WTC11 (cell line): ENCODE measurements at places on chromosomes 2 and 18.

DNA sequence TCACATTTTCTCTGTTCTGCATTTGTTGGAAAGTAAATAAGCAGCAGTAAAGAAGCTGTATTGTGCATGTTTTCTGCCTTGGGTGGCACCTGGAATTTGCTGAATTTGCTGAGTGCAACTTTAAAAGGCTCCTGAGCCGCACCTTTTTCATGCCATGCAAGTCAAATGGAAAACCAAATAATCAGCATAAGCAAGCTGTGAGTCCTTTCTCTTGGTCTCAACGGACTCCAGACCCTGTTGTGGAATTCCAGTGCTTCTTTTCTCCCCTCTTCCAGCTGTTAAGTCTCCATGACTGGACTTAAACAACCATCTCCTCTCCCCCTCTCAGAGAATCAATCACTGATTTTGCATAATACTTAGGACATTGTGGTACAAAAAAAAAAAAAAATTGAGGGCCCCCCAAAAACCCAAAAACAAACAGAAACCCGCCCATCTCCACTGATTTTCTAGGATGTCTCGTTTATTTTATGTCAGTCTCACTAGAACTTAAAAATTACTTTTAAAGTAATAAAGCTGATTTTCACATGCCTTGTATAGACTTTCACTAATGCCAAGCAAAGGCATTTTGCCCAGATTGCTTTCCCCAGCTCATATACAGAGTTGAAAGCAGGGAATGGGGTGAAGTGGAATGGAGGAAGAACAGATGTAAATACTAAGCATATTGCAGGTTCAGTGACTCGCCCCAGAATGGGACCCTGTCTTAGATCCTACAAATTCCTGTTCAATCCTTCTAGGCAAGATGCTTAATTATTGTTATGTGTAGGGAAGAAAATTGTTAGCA, 5.1 kb upstream of the CETN1 start:
- DNase-seq, result no peak

GRCh38 chr2:189178054-189178453, 1.5 kb downstream of the COL5A2 start:
- DNase-seq, result no peak

DNA sequence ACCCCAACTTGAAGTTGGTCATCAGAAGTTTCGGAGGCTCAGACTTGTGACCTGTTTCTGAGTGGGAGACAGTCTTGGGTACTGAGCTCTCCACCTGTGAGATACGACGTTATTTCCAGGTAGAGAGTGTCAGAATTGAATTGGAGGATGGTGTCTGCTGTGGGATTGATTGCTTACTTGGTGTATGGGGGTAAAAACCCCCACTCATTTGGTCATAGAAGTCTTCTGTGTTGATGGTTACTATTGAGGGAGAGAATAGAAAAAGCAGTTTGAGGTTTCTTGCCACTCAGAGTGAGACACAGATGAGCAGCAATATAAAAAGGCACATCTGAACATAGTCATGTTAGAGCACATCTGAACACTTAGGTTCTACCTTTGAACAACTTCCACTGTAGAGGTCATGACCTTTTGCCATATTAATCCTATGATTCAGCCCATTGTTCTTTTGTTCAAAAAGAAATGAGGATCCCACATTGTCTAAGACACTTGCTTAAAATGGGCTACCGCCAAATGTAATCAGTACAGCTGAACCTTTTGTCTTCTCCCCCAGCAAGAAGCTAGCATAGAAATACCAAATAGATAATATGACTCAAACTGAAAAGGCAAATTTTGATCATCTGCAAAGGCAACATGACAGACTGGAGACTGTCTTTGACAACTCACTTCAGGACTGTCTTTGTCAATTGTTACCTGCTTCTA, 73.3 kb downstream of the NAB1 start:
- DNase-seq, result no peak

GRCh38 chr2:227228061-227228667, 63.7 kb downstream of the COL4A3 start:
- no peak for DNase-seq

DNA sequence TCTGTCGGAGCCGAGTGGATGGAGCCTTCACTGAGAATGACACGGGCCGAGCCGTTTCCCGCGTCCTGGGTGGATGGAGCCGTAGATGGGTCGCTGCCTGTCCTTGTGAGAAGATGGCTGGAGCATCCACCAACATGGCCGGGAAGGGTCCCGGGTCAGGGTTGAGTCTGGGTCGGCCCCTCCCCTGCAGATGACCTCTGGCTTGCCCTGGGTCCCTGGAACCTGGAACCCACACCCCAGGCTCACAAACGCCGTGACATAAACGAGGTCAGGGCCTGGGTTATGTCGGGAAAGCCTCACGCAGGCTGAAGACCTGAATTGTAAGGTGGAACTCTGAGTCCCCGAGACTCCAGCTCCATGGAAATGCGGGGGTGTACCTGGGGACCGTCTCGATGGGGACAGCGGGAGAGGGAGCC, 94.9 kb downstream of the NFATC1 start:
- no peak for DNase-seq

DNA sequence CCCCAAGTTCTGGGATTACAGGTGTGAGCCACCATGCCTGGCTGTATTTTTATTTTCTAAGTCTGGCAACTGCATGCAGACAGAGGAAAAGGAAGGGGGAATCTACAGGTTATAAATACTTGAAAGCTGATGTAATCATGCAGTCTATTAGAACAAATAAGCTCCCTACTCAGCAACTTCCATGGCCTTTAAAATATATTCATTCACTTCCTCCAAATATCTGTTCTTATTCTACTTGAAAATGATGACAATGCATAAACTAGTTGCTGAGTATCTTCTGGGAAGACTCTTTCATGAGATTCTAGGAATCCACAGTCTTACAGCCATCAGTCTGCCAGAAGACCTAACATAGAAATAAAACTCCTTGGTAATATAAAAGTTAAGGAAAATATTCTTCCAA, 66.9 kb upstream of the NCKAP5 start:
- no peak for DNase-seq

DNA sequence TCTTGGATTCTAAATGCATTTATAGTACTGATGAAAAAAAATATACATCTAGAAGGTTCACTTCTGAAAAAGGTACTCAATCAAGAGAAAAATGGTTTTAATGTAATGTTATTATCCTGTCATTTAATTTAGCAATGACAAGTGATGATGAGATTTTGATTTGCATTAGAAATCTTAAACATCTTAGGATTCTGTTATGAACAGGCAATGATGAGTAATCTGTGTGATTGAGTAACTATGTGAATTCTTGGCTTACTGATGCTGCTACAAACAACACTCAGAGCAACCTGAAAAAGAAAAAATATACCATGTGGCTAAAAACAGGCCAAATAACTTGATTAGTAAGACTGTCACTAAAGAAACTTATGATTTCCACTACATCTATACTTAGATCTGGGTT, 30.1 kb downstream of the RBKS start:
- no peak for DNase-seq

- DNase-seq, result no peak
Measured at GRCh38 chr2:130810490-130810889, 26.2 kb upstream of the ARHGEF4 start.

DNA sequence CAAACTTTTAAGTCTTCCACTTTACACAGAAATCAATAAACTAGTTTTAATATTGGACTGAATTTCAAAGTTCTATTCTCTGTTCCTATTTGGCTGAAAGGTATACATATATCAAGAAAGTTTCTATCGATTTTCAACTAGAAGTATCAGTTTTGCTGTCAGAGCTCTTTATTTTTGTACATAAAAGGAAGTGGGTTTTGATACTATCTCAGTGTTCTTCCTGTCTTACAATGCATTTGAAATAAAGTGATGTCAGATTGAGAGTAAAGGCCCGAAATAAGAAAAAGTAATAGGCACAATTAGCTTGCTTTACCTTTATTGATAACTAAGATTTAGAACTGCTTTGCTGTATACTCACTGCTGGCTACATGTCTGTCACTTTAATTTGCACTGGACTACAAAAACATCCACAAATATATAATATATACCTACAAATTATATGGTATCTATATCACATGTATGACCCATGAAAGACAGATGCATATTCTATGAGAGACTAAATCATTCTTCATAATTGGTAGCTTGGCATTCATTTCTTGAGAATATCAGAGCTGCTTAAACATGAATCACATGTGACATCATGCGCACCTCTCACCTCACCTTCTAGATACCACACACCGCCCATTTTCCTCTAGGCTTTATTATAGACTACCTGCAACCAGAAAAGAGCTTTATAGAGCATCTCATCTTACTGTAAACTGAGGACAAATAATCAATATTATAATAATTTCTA, 83.6 kb downstream of the ASXL2 start:
- DNase-seq, result no peak

GRCh38 chr2:124369181-124369580, 344.1 kb downstream of the CNTNAP5 start:
- no peak for DNase-seq

DNA sequence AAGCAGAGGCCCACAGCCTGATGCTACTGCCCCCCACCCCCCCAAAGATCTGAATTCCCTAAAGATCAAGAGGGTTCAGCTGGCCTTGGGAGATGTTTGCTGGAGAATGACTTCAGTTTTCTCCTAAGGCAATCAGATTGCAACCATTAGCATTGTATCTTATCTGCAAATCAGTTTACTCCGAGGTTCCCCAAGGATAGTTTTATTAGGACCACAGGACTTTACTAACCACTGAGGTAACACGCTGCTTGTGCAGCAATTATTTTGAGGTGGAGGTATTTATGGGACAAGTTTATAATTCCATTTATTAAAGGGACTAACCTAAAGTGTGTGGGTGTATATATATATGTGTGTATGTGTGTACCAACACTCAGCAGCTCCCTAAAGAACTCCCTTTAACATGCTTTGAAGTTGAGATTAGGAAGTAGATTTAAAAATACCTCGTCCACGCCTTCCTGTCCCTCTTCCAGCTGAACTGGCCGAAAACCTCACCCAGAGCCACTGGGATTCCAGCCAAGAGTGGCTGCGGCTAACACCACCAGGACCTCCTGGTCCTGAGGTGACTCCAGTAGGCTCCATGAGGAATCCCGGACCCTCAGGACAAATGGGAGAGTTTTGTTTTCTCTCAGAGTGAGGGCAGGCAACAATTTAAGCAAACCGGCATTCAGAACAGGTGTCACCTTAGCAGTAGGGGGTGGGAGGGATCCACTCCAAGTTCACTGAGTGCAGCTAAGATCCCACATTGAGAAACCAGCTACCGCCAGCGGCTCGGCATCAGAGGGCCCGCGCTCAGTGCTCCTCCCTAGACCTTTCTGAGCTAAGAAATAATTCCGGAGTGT, 3.0 kb upstream of the DLX1 start:
- no peak for DNase-seq

DNA sequence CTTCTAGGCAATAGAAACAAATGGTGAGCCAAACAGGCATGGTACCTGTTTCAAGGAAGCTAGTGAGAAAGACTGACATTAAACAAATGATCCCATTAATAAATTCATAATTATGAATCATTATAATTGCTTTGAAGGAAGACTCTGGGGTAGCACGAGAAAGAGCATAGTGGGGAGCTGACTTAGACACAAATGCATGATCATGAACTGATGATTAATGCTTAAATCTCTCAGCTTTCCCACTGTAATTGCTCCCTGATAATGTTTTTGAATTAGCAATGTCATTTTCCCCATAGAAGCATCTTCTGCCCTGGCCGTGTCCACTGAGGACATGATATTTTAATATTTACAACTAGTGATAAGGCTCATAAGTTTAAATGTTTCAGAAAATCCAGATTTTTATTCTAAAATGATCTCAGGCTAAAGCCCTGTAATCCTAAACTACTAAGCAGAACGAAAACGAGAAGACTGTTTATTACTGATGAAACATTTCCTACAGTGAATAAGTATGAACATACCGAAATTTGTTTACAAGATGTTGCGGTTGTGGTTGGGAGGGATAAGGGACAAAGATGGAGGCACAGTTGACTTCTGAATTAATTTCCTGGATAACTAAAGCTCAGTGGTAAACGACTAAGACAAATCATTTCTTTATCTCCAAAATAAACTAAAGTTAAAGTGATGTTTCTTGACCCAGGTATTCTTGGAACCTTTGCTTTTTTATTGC, 47.3 kb upstream of the TACR1 start:
- no peak for DNase-seq

DNA sequence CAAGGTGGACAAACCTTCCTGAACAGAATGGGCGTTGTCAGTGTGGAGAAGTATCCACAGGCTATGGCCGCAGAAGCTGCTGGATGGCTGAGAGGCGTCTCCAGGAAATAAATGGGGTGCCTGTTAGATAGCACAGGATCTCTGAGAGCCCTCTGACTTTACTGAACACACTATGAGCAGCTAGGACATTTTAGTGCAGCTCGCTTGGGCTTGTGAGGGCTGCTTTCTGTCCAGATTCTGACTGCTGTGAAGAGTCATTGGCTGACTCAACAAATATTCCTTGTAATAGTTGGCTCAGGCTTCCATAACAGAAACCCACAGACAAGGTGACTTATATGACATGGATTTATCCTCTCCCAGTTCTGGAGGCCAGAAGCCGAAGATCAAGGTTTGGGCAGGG, 100.2 kb upstream of the SNTG2 start:
- no peak for DNase-seq

DNA sequence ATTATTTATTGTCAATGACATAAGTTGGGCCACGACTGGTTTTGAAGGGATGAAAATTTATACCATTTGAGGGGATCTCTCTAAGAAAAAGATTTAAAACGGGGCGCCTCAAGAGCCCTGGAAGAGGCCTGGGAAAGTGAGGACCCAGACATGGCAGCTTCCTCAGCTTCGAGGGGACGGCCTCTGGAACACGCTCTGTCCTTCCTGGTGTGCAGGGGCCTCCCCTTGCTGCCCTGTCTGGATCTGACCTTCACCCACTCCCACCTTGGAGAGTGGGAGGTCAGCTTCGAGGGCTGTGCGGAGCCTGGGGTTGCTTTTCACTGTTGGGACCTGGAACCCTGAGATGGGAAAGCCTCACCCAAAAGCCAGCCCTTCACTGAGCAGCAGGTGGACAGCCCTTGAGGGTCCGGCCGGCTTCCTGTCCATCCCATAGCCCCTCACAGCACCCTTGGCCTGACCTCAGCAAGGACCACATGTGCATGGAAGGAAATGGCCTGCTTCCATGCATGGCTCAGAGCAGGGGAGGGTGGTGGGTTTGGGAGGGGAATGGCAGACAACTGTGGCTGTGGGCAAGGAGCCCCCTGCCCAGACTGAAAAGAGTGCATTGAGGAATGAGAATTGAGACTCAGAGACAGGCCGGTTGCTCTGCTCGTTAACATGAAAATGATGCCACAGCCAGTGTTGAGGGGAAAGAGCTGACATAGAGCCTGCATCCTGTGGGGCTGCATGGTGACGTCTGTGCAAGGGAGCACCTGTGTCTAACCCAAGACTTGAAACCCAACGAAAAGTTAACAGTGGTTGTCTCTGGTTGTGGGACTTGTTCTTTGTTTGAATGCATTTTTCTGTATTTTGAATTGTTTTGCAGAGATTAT, 16.3 kb downstream of the FBLN7 start:
- no peak for DNase-seq

GRCh38 chr2:228628682-228629081, 447.2 kb upstream of the SPHKAP start:
- DNase-seq, result no peak

- no peak for DNase-seq
Measured at GRCh38 chr2:151114874-151115273, 146.8 kb downstream of the RBM43 start.

- DNase-seq, result no peak
Measured at GRCh38 chr2:197216361-197216979, 94.1 kb downstream of the ANKRD44 start.

- DNase-seq, result no peak
Measured at GRCh38 chr2:150191349-150191748, 296.1 kb downstream of the RND3 start.

GRCh38 chr2:184316921-184317320, 281.4 kb upstream of the ZNF804A start:
- DNase-seq, result no peak

GRCh38 chr2:96527286-96528005, 9.1 kb upstream of the ARID5A start:
- peak; percentile 59 for DNase-seq

- no peak for DNase-seq
Measured at GRCh38 chr2:235651643-235652042, 157.8 kb downstream of the AGAP1 start.
